Vagina (tissue), 2 donors: ENCODE measurements at places on chromosomes 5 and 9. TPM values are rescaled to one million over a fixed set of nuclear protein-coding genes. Genes with fewer than 3 reads are reported as not detected.

DNA sequence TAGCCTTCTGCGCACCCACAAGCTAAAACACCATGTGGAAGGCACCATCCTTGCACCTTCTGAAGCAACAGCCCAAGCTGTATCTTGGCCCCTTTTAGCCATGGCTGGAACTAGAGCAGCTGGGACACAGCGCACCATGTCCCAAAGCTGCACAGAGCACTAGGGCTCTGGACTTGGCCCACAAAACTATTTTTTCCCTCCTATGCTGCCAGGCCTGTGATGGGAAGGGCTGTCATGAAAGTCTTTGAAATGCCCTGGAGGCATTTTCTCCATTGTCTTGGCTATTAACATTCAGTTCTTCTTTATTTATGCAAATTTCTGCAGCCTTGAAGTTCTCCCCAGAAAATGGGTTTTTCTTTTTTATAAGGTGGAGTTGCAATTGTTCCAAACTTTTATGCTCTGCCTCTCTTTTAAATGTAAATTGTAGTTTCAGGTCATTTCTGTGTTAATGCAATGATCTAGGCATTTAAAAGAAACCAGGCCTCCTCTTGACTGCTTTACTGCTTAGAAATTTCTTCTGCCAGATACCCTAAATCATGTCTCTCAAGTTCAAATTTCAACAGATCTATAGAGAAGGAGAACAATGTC lies 996.3 kb downstream of the TAF11L14 start:
- no peak for DNase-seq

CPLANE1 gene
- total RNA-seq, result 26.5 TPM

- DNase-seq, result no peak
These were observed 290.8 kb upstream of the MPDZ start for GRCh38 chr9:13570068-13570974.

DNA sequence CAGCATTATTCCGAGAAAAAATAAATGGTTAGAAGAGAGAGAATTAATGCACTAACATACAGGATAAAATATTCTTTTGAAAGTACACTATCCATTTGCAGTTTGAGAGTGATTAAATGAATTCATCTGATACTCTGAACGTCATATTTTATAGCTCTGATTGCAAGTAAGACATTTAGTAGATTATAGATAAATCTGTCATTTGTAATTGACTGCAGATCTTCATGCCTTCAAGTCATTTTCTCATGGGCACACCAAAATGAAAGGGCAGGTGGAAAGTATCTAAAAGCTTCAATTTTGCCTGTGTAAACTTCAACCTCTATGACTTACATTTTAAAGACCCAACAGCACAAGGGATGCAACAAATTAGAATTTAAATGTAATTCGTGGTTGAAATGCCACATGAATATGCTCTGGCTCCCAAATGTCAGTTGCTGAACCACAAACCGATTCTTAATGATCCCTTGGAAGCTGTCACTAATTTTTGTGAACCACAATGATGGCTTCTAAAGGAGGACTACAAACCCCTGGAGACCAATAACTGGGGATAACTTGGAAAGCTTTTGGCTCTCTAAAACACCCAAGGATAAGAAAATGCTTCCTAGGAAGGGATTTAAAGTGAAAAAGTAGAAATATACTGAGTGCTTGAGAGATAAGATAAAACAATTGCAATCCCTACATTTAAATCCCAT lies 3.9 kb downstream of the TYRP1 start:
- no peak for DNase-seq

- DNase-seq, result no peak
These were observed 10.7 kb downstream of the ARHGAP26 start for GRCh38 chr5:142780871-142781270.

GDNF gene
- total RNA-seq, result 0.98 TPM

- DNase-seq, result no peak
These were observed 170.2 kb downstream of the MAPKAP1 start for GRCh38 chr9:125536776-125537175.

FOXD4L4 gene
- not detected for total RNA-seq

ADAMTS6 gene
- 1.5 TPM for total RNA-seq

GRCh38 chr5:124748687-124749594 lies 2.5 kb upstream of the ZNF608 start:
- DNase-seq, result peak; percentile 96

- DNase-seq, result no peak
These were observed 198.1 kb downstream of the NPR3 start for GRCh38 chr5:32909207-32909606.

GRCh38 chr5:173714551-173715428 lies 98.3 kb upstream of the BOD1 start:
- no peak for DNase-seq

ALDH1A1 gene
- total RNA-seq, result 126 TPM

NR5A1 gene
- 1.2 TPM for total RNA-seq

DNA sequence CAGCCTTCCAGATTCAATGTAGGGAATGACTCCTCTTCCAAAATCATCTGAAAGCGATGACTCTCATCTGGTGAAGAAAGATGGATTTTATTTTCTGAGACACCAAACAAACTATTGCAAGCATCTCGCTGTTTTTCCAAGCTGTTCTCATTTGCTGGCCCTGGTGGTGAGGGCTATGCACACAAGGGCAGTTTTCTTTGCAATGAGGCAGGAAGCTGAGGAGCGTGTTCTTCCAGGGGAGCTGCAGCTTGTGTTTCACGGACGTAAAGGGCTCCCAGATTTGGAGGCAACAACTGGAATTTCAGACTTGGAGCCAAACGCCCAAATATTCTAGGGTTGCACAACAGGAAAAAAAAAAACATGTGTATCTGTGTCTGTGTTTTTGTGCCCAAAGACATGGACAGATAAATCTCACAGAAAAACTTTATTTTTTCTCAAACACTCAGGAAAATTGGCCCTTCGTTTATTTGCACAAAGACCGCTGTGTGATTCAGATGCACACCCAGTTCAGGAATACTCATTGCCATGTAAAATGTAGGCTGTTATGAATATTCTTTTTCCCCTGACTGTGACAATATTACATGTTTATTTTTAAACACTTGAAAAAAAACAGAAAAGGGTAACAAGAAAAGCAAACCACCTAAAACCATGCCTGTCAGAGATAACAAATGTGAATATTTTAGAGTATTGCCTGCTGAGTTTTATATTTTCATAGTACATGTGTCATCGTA lies 151.3 kb downstream of the GAS1 start:
- peak; percentile 95 for DNase-seq

SLC36A2 gene
- total RNA-seq, result not detected

DNA sequence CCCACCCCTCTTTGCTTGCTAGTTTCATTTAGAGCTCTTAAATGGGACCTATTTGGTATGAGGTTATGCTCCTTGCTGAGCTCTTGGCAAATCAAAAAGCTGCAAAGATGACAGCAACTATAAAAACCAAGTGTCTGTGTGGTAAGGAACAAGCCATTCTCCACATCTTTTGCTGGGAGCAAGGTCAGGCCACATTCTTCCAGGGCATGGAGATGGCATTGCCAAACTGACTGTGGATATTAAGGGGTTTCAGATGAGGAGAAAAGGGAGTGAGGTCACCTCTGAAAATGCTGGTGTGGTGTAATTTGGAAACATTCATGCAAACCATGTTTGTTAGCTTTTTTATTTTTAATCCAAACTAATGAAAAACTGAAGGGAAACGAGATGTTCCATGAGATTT lies 218.8 kb upstream of the IL12B start:
- DNase-seq, result no peak

DNA sequence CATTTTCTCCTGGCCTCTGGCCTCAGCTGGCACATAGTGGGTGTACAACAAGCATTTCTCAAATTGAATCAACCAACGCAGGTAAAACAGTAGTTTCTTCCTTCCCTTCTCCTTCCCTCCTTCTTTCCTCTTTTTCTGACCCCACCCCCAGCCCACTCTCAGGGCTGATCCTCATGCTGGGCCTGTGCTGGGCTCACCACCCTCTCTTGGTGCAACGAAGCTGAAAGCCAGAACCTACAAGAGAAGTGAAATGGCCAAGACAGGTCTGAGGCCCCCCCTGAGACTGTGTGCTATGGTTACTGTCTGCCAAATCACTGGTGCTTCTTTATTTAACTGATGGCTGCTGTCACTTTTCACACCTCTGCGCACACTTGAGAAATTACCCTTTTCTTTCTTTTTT lies 53.0 kb upstream of the BOD1 start:
- DNase-seq, result no peak

FIBCD1 gene
- not detected for total RNA-seq

LEAP2 gene
- 4.2 TPM for total RNA-seq

- no peak for DNase-seq
These were observed 861 bp downstream of the ZFYVE16 start for GRCh38 chr5:80408484-80409366.

- DNase-seq, result no peak
These were observed 4.1 kb downstream of the KLF9 start for GRCh38 chr9:70410368-70410767.

DNA sequence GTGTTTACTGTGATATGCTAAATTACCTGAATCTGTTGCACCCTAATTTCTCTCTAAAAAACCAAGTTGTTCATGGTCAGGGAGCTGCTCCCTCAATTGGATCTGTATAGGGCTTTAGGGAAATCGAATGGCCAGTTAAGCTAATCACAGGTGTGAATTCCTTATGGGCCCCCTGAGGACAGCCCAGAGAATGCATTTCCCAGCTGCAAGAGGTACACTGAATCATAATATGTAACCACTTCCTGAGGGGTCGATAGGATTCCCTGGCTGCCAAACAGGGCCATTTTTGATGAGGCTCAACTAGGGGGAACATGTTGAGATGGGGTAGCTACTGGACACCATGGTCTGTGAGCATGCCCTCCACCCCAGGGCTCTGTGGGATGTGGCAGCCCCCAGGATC lies 478.6 kb downstream of the CCDC171 start:
- no peak for DNase-seq

ARL14EPL gene
- not detected for total RNA-seq

DNA sequence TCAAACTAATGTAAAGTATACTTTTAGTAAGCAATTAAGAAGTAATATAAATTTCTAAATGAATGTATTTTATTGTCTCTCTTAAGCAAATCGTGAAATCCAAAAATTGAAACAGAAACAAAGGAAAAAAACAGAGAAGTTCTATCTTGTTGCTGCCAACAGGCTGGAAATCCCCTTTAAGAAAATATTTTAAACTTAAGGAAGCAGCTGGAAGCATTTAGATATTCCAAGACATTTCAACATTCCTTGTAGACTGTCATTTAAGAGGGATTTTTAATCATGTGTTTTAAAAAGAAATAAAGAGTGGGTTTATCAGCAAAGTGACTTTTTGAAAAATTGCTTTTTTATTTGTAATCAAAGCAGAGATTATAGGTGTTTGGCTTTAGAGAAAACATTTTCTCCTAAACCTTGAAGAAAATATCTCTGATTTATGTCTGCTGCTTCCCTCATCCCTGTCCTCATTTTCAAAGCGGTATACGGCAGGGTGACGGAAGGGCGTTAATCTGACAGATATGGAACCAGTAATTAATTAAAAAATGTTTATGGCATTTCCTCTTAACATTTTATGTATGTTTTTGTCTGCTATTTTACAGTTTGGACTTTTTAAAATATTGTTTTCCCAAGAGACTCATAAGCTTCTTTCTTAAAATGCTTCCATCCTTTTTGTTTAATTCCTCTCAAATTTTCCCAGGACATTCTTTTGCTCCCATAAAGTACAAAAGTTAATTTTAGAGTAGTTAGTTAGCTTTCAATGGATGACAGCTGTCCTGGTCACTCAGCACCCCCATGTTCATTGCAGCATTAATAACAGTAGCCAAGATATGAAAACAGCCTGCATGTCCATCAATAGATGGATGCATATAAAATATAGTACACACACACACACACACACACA lies 245.6 kb downstream of the LURAP1L start:
- no peak for DNase-seq

DNA sequence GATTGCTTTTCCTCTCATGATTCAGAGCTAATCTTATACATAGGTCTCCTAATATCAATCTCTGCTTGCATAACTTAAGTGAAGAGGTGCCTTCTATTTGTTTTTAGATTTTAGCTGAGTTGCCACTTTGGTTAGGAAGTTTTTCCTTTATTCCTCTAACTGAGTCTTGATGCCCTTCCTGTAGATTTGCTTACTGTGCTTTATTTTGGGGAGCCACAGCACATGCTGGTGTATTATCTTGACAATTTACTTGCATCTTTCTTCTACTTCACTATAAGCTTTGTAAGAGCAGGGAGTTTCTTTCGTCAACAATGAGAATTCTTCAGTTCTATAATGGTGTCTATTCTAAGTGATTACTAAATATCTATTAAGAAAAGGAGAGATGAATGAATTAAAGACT lies 54.9 kb downstream of the GABRA6 start:
- DNase-seq, result no peak

DNA sequence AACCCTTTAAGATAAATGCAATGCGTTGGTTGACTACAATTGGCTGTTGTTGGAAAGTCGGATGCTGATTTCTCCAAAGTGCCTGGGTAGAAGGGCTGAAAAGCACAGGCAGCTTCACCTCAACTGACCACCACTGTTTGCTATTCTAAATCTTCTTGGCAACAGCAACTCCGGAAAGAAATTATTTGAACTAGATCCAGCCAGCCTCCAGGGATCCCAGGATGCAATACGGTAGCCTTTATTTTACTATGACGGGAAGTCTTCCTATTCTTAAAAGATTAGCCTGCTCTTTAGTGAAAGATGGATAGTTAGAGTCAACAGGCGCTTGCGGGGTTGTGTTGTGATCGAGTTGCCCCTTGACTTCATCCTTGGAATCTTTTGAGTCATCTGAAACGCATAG lies 78.6 kb upstream of the KLF9 start:
- DNase-seq, result no peak

- no peak for DNase-seq
These were observed 1.3 kb upstream of the EXOSC2 start for GRCh38 chr9:130692321-130692720.

DNA sequence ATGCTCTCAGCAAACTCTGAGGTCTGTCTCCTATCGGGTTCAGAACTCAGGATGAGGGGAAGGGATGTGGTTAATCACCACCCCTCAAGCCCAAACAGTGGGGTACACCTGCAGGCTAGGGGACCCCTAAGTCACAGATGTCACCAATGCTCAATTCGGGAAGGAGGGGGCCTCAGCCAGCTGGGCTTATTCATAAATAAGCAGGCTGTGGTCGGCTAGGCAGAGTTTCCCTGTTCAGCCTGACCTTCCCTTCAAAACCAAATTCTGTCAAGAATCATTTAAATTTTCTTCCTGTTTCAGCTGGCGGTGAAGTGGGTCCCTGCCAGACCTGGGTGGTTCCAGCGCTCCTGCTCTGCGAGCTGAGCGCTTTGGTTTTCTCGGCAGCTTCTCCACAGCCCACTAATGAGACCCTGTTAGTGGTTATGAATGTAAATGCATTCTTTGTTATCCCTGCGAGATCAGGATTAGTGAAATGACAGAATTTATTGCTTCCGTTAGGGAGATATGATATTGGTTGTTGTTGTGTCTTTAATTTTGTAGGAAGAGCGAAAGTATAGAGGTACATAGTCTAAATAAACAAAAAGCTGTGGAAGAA lies 68.3 kb downstream of the AK8 start:
- no peak for DNase-seq

DNA sequence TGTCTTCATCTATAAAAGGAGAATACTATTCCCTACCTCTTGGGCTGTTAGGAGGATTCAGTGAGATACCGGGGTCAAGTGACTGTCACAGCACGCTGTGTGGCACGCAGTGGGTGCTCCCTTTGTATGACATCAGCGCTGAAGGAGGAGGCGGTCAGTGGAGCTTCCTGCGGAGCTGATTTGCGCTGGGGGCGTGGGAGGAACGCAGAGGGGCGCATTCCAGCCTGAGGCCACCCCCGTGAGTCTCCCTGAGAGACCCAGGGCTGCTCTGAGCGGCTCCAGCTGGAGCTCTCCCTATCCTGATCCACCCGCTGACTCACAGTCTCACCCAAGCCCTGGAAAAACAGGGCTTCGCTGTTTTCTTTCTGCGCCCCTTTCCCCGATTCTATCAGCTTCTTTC lies 24.3 kb upstream of the NEURL1B start:
- DNase-seq, result no peak
